ENCODE measurements at places on chromosomes 6 and 20. TPM values are rescaled to one million over a fixed set of nuclear protein-coding genes. Genes with fewer than 3 reads are reported as not detected.

- no peak for DNase-seq
Observed at GRCh38 chr6:146027586-146028251, 1.1 kb upstream of the GRM1 start.

The AVP gene
- polyA plus RNA-seq = not detected

- DNase-seq = no peak
Observed at GRCh38 chr6:156652231-156652750, 124.9 kb upstream of the ARID1B start.

DNA sequence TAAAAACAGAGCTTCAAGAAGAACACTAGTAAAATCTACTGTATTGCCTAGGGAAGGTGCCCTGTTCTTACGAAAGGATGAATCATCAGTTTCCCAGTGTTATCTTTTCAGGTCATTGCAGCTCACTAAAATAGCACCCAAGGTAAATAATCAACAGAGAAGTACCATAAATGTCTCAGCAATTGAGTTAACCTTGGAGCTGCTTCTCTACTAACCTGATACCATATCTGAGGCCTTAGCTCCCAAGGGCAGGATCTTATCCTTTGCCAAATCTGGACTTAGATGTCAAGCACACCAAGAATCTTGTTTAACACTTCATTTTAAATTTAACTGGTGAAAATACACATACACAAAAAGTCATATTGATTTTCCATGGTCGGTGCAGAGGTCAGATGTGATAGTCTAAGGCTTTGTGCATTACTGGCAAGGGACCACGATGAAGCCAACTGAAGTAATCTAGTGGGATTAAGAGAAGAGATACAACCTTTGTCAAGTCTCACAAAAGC, 81.5 kb downstream of the EDN1 start:
- no peak for DNase-seq

- no peak for DNase-seq
Observed at GRCh38 chr6:110517034-110517433, 40.6 kb upstream of the SLC22A16 start.

DNA sequence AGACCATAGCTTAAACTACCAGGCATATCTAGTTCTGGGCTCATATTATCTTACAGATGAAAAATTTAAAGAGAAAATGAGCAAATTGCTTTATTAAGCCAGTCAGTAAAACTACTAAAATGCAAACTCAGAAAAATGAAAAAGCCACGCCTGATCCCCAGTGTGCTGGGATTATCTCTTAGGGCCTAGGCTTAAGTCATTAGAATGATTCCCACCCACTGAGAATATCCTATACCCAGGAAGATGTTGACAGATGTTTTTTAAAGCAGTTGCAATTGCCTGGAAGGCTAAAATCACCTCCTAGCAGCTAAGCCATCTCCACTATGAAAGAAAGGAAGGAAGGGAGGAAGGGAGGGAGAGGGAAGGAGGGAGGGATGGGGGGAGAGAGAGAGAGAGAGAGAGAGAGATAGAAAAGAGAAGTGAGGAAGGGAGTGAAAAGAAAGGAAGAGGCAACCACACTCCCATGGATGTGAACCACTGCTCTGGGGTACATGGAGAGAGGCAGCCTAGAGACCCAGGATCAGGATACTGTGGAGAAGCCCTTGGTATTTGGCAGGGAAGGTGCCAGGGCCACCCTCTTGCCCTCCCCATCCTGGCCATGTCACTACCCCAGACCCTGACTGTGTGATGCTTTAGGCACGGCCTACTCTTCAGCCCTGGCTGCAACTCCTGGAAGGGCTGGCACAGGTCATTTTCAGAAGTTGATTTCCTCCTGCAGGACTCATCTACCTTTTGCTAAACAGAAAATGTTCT, 21.9 kb downstream of the NEDD9 start:
- no peak for DNase-seq

The TTI1 gene
- 21.8 TPM for polyA plus RNA-seq

The DEFB124 gene
- 0.53 TPM for polyA plus RNA-seq

The CALHM6 gene
- 9.0 TPM for polyA plus RNA-seq

DNA sequence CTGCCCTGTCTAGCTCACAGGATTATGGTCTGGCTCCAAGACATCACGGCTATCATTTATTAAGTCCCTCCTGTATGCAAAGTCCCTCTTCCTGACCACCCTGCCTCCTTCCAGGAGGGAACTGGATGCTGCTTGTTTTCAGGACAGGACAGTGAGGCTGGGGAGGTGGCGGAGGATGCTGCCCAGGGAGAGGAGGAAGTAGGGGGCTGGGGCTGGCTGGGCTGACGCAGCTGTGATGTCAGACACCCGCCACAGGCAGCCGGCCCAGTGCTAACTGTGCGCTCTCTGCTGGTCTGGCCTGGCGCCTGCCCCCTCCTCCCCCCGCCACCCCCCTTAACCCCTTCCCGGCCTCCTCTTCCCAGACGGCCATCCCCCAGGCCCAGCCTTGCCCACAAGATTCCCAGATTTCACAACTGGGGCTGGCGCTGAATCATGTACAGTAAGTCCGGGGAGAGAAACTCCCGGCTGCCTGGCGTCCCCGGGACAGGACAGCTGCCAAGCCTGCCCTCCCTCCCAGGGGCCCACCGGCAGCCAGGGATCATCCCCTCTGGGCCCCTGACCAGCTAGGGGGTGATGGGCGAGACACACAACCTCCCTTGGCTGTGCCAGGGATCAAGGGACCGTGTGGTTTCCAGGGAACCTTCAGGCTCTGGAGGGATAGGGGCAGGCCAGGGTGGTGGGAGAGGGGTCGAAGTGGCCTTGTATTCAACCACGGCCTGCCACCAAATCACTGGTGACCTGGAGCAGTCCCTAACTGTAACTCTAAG, 118.1 kb downstream of the CEBPB start:
- peak; percentile 28 for DNase-seq

- DNase-seq = no peak
Observed at GRCh38 chr6:136644597-136644952, 94.4 kb upstream of the MAP7 start.
